ENCODE measurements at places on chromosomes 2 and 18. TPM values are rescaled to one million over a fixed set of nuclear protein-coding genes. Genes with fewer than 3 reads are reported as not detected.

DNA sequence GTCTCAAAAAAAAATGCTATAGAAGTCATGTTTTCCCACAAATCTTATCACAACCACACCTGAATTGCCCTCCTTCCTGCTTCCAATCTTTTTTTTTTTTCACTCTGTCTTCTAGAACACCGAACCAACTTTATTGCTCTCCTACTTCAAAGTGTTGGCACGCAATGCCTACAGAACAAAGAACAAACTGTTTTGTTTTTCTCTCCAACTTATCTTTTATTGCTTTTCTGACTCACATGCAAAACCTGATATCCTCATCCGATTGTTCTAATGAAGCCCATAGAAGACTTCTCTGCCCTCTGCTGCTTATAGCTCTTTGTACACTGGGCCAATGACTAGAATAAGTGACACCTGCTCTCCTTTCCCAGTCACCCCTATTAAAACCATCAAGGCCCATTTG lies 602.8 kb downstream of the EPHA4 start:
- no peak for DNase-seq

DNA sequence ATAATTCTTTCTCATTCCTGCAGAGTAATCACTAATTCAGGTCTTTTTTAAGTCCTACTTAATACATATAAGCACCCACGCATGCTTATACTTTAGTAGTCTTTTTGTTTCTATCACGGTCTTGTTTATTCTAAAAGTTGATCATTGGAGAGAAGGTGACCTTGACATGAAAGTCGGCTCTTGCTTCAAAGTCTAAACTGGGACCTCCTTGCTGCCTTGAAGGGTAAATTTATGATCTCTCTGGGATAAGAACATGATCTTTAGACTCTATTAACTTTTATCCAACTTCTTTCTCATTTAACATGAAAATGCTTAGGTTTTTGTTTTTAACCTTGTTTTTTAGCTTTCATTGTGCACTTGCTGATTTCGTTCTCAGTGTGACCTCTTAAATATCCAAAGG lies 792.3 kb downstream of the DPP10 start:
- DNase-seq = no peak

GRCh38 chr2:32491346-32491745 lies 134.5 kb downstream of the BIRC6 start:
- no peak for DNase-seq

The ZNF385B gene
- total RNA-seq = 0.72 TPM

The RAB6D gene
- 3.6 TPM for total RNA-seq

- no peak for DNase-seq
Measured at GRCh38 chr2:14717131-14717530, 84.6 kb downstream of the LRATD1 start.

The CYP27A1 gene
- 13.2 TPM for total RNA-seq

Data from umbilical cord (tissue), 2 donors.